ENCODE measurements at places on chromosomes 7 and 10.

DNA sequence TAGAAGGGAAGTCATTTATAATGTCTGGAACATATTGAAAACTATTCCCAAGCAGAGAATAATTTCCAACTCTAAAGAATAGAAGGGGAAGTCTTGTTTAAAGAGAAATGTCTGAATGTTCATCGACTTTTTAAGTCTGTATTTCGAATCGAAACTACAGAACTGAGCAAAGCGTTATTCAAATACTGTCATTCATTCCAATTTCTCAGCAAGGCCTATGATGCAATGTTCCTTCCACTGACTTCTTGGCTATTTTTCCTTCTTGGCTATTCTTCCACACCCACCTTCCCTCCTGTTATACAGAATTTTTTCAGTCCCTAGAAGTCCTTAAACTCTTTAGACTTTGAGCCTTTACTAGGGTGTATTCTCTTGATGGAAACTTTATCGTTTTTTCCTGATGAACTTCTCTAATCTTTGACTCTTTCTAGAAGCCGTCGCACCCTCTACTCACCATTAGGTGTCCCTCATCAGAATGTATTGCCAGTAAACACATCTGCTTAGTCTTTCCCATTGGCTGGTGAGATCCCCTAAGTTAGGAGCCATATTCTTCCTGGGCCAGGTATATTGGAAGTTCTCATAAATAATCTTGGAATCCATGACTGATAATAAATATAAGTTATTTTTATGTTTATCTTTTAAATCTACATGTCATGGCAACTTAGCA, 235.7 kb upstream of the CCDC6 start:
- DNase-seq, result no peak

- DNase-seq, result no peak
These were observed 251.9 kb downstream of the REEP3 start for GRCh38 chr10:63773106-63773505.

- no peak for DNase-seq
These were observed 495.7 kb downstream of the INHBA start for GRCh38 chr7:41207141-41207540.

- no peak for DNase-seq
These were observed 55.5 kb upstream of the LRGUK start for GRCh38 chr7:134071355-134072331.

GRCh38 chr10:27285093-27285492, 44.5 kb upstream of the ACBD5 start:
- peak; percentile 22 for DNase-seq

DNA sequence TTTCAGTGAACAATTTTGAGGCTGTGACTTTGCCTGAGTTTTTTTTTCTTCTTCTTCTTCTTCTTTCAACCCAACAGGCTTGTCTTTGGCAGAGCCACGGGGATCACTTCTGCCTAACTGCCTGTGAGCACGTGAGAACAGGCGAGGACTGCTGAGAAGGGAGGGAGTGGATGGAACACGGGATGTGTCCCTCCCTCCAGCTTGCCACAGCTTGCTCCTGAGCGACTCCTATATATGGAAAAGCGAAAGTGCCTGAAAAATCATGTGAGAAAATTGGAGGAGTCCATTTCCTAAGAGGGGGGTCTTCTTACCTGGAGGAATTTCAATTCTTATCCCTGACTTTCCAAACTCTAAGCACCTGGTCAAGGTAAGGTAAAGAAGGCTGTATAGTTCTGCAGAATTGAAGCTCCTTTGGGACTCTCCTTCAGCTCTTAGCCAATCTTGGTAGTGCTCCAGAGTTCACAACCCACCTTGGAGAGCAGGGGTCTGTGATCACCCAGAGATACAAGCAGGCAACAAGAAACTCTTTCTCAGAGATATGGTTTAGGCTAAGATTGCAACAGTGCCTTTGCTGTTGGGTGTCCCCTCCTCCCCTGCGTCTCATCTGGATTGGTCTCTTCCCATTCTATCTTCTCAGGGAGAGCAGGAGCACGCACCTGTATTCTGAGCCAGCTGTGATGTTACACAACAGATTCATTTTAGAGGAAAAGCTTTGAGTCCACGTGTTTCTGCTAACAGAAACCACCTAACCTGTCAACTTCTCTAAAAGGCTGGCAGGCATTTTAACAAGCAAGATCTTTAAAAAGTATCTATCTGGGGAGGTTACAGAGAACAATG, at the start of gene MAT1A:
TSS of gene MAT1A (minus strand) at position 208 of the 837 bp plus-strand sequence. CDS start 235 bp downstream, outside the sequence.
- DNase-seq, result peak; percentile 8
